ENCODE measurements at places on chromosomes 5 and 9.

- DNase-seq: no peak
Measured at GRCh38 chr5:83450967-83451248, 20.6 kb upstream of the VCAN start.

GRCh38 chr5:82622711-82623514, 344.8 kb upstream of the RPS23 start:
- no peak for DNase-seq

DNA sequence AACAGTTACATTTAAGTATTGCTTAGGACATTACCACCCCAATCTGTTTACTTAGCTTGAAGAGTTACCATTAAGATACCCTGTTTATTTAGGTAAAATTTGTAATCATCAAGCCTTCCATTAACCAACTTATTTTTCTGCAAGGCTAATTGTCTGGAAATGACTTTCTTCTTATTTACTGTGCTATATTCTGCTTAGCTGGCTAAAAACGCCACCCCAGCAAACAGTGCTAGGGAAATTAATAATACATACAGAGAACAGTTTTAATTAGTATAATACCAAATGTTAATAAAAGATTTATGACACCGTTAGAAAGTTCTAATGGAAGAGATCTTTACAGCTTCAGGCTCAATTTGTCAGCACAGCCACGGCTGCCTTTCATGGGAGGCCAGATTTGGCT, 14.0 kb downstream of the TLX3 start:
- no peak for DNase-seq

GRCh38 chr9:109399258-109399767, 78.5 kb upstream of the EPB41L4B start:
- no peak for DNase-seq

GRCh38 chr5:38737976-38738375, 107.8 kb upstream of the OSMR start:
- DNase-seq: no peak

DNA sequence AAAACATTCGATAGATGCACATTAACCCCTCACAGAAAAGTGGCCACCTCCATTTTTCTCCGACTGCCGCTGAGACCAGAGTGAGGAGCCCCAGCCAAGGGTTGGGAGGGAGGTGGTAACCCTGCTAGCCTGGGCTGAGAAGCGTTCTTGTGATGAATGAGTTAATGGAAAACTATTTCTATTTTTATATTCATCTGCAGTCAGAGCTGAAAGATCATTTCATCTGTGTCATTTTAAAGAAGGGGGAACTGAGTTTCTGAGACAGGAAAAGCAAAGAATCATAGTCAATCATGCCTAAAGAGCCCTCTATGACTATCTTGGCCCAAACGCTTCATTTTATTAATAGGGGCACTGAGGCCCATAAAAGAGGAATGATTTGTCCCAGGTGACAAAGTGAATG, 229.5 kb downstream of the PAPPA start:
- DNase-seq: no peak

DNA sequence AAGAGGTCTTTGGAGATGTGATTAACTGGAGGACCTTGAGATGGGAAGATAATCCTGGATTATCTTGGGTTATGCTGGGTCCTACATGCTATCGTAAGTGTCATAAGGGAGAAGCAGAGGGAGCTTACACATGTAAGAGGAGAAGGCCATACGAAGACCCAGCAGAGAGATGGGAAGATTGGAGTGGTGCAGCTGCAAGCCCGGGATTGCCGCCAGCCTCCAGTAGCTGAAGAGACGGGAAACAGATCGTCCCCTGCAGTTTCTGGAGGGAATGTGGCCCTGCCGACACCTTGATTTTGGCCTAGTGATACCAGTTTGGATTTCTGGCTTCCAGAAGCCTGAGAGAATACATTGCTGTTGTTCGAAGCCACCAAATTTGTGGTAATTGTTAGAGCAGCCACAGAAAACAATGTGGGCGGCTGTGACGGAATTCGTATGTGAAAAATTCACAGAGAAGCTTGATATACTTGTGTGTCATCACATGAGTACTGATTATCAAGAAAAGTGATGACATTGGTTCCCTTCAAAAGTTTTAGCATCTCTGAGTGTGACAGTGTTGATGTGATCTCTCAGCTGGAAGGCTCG, 86.9 kb downstream of the CYFIP2 start:
- no peak for DNase-seq

Measured in cortex of kidney (tissue), 1 donor.